CD8-positive, alpha-beta T cell (primary cell): ENCODE measurements at places on chromosomes 7 and 10.
A peak's percentile ranks its signal among the peaks of the same experiment; 100 is the strongest.

GRCh38 chr7:72234086-72234485 is 178.1 kb downstream of the CALN1 start:
- DNase-seq = no peak

DNA sequence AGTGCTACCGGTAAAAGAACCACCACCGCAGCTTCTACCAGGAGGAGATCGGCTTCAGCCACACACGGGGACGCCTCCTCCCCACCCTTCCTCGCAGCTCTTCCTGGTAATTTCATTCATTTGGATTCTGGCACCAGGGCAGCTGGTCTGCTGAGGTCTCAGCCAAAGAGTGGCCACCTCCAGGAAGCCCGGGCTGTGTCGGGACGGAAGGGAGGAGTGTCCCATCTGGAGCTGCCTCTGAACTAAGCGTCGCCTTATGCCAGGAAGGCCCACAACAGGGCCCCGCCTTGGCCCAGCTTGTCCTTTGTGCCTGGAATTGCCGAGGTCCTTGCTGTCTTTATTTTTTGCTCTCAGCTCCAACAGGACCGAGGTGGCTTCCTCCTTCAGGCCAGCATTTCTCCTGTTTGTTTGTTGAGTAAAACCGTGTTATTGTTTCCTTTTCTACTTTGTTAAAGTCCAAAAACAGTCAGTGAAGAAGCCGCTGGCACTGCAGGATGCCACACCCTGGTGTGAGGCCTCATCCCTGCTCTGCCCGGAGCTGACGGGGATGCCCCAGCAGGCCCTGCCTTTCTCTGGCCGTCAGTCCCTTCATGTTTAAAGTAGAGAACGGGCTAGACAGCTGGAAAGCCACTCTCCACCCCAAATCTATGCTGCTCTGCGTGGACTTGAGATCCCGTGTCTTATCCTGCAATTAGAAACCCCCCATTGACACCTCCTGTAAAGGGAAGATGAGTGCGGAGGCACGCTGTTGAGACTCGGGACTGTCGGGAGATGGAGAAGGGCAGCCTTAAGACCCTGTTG is 24.5 kb upstream of the TTYH3 start:
- DNase-seq = no peak

DNA sequence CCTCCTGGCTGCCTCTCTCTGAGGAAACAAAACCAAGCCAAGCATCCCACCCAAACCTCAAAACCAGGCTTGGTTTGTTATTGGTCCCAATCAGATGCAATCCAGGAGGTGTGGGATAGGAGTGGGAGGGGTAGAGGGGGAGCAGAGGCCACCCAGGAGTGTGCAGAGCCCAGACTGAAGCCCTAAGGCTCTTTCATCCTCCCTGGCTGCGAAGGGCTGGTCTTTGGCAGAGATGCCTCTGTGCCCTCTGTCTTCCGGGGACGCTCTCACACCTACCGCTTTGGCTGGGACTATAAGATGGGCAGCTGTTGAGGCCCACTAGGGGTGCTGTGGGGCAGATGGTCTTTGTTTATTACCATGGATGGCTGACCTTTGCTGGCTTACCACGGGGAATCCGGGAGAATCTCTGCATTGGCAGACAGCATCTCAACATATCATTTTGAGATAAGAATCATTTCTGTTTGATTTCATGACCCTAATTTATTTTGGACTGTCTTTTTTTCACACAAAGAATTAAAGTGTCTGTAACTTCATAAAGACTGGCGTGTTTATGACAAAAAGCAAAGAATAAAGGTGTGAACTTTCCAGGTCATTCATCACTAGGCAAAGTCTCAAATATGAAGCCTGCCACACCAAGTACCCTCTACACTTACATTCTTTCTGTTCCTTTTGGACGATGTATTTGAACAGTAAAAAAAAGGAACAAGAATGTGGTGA is 6.5 kb upstream of the DENND2A start:
- peak; percentile 41 for DNase-seq

DNA sequence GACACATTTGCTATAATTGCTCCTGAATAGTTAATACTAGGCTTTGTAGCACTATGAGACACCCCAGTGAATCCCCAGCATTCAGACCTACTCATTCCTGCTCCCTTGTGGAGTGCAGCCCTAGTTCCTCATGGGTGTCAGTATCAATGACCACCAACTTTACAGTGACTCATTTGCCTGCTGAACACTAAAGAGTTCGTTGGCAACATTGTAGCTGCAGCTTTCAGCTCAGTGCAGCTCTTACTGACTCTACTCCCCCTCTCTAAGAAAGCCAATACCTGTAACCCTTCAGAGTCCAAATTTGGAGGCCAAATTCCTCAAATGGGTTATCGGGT is 127.1 kb upstream of the MTPN start:
- no peak for DNase-seq

GRCh38 chr7:15508258-15508657 is 53.6 kb downstream of the AGMO start:
- DNase-seq = no peak

DNA sequence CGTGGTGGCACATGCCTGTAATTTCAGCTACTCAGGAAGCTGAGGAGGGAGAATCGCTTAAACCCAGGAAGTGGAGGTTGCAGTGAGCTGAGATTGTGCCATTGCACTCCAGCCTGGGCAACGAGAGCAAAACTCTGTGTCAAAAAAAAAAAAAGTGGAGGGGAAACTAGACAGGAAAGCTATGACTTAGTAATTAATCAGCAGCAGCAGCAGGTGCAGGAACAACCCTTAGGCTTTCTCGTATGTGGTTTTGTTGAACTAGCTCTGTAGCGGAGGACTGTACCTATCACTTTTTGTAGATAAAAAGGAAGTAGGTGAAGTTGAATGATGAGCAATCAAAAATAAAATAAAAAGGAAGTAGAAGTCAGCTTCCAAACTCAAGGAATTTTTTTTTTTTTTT is 76.9 kb upstream of the KMT2C start:
- DNase-seq = no peak
